ENCODE measurements at places on chromosomes 5 and 9.

GRCh38 chr5:88674356-88675167 is 208.4 kb downstream of the MEF2C start:
- no peak for DNase-seq

DNA sequence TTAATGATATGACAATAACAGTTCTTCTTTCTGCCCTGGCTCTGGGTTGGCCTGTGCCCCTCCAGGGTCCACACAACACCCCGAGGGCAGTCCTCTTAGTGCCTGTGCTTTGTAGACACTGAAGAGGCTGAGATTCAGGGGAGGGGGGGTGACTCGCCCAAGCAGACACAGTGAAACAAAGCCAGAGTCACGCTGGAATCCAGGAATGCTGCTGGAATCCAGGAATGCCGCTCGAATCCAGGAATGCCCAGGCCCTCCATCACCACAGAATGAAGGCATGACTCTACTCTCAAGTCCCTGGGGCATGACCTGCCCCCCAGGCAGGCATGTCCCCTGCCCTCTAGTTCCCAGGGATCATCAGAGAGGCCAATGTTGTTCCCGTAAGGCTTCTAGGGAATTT is 73.1 kb downstream of the LRSAM1 start:
- no peak for DNase-seq

DNA sequence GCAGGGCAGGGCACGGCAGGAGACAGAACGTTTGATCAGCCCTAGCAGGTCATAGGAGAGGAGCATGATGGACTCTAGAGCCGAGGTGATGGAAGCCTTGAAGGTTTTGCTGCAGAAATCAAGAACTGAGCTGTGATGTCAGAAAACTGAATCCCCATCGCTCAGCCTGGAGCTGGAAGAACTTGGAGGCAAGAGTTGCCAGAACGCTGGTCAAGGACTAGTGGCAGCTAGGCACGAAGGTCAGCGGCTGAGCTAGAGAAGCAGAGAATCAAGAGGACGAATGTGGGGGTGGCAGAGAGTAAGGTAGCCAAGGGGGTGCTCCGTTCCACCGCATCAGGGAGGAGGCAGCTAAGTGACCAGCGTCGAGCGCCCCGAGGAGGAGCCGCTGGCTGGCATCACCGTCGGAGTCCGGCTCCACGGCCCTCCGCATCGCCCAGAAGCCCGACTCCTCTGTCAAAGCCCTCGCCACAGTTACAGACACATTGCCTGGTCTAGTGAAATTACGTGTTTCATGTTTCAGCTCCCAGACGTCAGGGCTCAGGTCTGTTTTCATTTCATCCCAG is 1.2 kb upstream of the GALNT10 start:
- no peak for DNase-seq

- no peak for DNase-seq
These were observed 31.1 kb downstream of the DIMT1 start for GRCh38 chr5:62372600-62372999.

DNA sequence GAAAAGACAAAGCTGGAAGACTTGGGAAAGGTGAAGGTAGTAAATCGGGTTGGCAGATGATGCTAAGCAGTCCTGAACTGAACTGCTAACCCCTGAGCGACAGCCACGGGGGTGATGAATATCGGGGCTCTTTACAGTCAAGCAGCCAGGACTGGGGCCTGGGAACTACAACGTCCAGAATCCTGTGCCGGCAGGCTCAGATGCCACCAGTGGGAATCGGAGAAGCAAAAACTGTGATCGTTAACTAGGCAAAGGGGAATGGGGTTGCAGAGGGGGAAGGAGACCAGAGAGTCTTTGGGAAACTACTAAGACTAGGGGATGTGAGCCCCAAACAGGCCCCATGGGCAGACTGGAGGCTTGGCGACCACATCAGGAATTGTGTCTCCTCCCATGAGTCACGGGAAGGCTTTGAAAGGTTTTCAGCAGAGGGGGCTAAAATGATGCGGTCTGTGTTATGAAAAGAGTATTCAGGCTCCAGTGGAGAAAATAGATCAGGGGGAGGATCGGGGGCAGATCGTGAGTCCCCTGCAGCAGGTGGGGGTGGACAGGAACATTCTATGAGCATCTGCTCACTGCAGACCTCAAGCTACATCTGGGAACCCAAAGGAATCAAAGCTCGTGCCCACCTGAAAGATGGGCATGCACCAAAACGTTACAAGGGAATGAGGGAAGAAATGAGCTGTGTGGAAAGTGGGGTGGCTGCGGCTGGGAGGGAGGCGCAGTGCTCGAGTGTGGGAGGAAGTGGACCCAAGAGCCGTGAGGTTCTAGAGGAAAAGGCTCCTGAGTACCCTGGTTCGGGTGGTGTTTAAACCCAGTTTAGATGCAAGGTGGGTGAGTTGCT is 53.8 kb downstream of the HRH2 start:
- peak; percentile 8 for DNase-seq

DNA sequence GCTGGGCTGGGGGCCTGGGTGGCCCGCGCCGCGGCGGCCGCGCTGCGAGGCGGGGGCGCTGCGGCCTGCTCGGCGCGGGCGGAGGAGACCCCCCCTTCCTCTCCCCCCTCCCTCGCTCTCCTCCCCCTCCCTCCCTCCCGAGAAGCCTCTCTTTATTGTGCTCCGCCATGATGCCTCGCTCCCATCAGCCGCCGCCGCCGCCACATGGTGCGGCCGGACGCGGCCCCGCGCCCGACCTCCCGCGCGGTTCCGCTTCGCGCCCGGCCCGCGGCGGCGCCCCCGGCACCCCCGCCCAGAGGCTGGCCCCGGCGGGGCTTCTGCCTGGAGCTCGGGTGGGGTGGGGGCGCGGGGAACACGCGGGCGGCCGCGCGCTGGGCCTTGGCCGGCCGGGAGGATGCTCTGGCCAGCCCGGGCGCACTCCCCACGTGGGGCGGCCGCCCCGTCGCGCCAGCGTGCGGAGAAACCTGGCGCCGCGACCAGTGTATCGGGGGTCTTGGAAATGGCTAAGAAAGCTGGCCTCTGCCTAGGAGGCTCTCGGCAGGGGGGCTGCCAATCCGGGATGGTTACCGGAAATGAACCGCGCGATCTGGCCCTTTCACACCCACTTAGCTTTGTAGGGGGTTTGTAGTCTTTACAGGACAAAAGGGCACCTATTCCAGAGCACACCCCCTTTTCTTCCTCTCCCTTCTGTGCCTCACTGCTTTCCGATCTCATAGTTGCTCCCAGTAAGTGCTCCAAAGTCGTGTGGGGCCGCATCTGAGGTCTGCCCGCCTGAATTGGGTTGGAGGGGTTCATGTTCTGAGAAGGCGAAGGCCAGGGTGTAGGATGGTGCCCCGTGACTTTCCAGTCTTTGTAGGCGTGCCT is 1.0 kb downstream of the SET start:
- peak; percentile 45 for DNase-seq

DNA sequence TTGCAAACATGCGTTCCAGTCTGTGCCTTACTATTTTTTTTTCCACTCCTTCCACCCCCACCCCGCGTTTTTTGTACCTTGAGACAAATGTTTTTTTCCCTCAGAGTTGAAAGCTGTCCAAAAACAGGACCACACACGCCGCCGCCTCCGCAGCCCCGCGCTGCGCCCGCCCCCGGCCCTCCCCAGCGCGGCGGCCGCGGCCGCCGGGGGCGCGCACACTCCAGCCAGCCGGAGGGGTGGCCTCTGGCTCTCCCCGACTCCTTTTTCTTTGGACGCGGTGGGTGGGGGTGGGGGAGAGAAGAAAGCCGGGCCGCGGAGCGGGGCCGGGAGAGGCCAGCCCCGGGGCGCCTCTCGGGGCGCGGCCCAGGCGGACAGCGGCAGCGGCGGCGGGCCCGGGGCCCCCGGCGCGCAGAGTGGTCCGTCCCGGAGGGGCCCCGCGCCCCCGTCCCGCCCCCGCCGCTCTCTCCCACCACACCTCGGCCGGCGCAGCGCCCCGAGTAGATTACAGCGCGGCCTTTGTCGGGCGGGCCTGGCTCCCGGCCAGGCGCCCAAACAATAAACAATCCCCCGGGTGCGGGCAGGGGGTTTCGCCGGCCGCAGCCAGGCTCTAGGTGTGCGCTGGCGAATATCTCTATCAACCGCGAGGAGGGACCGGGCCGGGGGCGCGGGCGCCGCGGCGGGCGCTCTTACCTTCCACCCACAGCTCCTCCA is 10.9 kb downstream of the PTCH1 start:
- DNase-seq: no peak

DNA sequence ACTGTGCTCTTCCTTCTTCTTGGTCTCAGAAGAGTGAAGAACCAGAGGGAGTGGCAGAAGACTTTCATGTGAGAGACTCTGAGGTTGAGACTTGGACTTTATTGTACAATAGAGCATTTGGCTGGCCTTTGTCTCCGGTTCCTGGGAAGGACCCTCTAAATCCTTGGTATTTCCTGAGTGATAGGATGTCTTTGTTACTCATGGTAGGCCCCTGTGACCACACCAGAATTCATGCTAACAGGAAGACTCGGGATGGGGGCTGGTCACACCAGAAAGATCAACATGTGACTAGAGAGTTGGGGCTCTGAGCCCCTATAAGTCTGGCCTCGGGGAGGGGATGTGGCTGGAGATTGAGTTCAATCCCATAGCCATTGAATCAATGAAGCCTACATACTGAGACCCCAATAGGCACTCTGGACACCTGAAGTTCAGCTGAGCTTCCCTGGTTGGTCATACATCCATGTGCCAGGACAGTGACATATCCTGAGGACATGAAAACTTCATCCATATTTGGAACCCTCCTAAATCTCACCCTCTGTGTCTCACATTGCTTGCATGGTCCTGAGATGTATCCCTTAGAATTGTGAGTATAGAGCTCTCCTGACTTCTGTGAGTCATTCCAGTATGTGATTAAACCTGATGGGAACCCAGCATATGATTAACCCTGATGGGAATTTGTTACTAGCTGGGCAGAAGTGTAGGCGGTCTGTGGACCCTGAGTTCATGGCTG is 201.7 kb downstream of the GADD45G start:
- no peak for DNase-seq

DNA sequence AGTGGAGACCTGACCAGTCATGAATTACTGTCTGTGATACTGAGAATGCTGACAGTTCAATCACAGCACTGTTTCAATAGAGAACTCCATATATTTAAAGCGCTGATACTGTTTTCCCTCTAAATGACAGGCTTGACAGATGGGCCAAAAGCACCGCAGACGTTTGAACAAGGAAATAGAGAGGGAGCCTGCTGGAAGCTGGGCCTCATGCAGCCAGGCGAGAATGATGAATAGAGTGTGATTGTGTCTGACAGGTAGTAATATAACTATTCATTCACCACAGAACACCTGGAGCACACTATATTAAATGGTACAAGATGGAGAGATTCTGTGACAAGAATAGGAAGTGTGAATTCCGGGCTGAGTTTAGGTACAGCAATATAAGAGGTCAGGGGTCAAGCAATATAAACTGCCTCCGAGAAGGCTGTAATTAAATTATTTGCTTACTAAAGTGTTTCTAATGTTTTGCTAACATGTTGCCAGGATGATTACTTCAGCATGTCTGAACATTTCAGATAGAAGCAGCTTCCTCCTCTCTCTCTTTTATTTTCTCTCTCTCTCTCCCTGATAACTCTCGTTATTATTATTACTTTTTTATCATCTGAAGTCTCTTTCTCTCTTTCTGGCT is 297.7 kb downstream of the CSNK1G3 start:
- no peak for DNase-seq
